Sciatic nerve (tissue), 2 donors: ENCODE measurements at places on chromosomes 7 and 10. TPM values are rescaled to one million over a fixed set of nuclear protein-coding genes. Genes with fewer than 3 reads are reported as not detected.

DNA sequence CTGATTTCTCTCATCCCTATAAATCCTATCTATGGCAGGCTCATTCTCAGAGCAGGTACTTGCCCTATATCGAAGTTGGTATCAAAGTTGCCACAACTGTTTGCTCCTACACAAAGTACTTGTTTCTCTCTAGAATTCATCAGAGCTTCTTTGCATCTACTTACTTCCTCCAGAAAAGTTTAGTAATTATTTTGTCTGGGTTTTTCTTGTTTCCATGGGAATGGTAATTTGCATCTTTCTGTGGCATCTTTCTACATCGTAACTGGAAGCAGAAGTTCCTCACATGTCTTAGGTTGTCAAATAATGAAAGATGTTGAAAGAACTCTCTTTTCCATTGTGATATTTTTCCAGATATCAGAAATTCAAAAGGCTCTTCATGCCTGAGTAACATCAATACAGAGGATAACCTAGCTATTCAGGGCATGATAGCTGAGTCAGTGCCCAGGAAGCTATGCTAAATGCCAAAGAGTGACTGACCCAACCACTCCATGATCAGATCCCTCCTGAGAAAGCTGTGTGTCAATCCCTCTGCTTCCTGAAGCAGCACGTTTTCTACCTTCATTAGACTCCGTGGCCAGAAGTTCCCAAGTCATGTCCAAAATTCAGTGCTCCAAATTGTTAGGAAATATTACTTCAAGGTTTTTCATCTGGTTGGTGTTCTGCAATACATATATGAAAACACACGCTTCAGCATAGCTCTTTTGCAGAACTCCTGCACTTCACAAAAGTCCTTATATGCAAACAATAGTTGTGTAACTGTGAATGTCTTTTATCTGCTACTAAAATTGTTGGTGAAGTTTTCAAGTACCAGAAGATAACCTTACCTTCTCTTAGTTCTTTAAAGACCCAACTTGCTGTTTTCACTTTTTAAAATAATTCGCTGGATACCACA lies 216.5 kb downstream of the VTI1A start:
- DNase-seq, result no peak

GRCh38 chr10:113303544-113304146 lies 249.2 kb upstream of the HABP2 start:
- no peak for DNase-seq

MRLN gene
- total RNA-seq, result not detected

DNA sequence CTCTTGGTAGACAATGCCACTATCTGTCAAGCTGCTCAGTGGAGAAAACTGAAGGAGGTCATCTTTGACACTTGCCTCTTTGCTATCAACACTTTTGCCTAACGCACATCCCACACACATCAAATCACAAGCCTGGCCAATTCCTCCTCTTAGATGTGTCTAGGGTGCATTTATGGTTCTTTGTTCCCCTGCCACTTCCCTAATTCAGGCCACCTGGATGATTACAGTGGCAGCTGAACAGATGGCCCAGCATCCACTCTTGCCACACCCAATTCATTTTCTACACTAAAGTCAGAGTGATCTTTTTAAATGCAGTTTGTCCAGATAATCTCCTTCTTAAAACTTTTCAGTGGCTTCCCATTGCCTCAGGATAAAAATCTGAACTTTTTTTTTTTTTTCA lies 58.6 kb downstream of the LAMB4 start:
- no peak for DNase-seq

ADK gene
- total RNA-seq, result 32.5 TPM

DNA sequence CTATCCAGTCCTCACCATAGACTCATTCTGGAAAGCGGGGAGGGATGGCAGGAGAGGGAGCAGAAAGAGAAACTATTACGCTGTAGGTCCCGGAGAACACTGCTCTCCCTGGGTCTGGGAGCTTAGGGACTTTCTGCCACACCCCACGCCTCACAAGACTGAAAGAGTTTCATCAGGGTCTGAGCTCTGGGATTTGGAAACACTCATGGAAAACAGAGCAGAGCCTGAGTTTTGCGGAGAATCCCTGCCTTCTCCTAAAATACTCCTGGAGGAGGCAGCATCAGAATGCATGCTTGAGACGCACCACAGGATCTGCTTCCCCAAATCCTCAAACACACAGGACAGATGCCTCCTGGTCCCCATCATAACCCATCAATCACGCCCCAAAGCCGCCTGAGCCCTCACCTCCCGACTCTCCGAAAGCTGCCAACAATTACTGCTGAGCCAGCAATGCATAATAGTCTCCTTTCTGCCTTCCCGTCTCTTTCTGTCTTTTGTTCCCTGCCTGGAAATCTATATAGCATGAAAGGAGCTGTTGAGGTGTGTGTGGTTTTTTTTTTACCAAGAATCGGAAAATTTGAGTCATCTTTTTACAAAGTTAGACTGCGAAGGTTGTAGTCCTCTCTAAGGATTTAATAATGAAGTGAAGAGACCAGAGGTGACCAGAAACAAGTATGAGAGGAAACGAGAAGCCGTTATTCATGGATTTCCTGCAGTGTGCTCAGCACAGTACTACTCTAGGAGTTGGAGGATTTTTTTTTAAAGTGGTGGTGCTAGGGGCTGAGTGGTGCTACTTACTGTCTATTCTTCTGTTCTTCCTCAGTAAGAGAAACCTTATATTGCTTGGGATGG lies 37.7 kb downstream of the ASB13 start:
- no peak for DNase-seq

GRCh38 chr7:80960244-80960795 lies 41.5 kb upstream of the SEMA3C start:
- DNase-seq, result no peak

DNA sequence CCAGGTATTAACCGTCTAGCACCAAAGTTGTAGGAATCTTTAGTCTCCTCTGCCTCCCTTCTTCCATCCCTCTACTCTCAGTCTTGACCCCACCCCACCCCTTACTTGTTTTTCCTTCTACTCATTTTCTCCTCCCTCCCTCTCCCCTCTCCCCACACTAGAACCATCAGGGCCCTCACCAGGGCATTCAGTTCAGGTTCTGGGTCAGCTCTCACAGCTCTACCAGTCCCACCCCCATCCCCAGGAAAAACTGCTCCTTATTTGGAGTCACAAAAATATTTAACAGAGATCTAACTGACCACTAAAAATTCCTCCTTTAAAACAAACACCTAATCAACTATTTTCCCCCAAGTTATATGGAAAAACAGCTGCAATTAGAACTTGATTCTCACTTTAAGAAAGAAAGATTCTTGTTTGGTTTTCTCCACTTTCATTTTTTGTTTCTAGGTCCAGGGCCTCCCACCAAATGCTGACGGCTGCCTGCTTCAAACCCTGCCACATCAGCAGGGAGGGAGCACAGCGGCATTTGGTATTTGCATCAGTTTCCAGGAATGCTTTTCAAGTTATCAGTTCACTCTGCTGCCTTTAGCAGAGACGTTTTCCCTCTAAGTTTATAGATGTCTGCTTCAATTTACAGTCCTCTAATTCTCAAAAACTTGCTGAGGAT lies 2.8 kb upstream of the COL1A2 start:
- DNase-seq, result peak; percentile 59

RAMP3 gene
- 59.6 TPM for total RNA-seq
